ENCODE measurements at places on chromosomes 16 and 17. TPM values are rescaled to one million over a fixed set of nuclear protein-coding genes. Genes with fewer than 3 reads are reported as not detected.
A peak's percentile ranks its signal among the peaks of the same experiment; 100 is the strongest.

Gene NACA2
- total RNA-seq: not detected

Gene ADAD2
- total RNA-seq: not detected

Gene ALOXE3
- not detected for total RNA-seq

Gene NR1D1
- total RNA-seq: 20.1 TPM

DNA sequence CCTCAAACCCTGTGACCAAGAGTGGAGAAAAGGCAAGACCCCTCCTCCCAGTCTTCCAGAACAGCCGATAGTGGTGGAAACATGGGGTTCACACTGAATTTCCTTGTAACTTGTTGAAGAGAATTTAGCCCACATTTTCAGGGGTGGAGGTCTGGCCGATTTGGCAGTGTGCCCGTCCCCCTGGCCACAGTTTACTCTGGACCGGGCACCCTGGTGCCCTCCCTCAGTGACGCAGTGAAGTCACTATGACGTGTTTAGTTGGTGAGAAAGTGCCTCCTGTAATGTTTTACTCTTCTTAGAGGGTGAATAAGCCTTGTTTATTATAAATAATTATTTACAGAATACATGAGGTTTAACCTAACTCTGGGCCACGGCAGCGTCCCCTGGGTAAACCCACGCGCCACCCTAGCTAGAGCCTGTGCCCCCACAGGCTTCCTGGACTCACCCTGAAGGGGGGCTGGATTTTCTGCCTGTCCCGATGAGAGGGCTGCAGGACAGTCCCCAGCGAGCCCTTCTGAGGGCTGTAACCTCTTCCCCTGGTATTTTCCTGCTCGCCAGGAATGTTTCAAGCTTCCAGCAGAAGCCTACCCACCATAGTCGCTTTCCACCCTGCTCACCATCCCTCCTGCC lies 316.9 kb downstream of the SEC14L1 start:
- DNase-seq: no peak

- DNase-seq: no peak
Measured at GRCh38 chr16:60491273-60491672, 1545.0 kb downstream of the CDH8 start.

GRCh38 chr17:47244697-47245096 lies 8.9 kb upstream of the ITGB3 start:
- DNase-seq: no peak

DNA sequence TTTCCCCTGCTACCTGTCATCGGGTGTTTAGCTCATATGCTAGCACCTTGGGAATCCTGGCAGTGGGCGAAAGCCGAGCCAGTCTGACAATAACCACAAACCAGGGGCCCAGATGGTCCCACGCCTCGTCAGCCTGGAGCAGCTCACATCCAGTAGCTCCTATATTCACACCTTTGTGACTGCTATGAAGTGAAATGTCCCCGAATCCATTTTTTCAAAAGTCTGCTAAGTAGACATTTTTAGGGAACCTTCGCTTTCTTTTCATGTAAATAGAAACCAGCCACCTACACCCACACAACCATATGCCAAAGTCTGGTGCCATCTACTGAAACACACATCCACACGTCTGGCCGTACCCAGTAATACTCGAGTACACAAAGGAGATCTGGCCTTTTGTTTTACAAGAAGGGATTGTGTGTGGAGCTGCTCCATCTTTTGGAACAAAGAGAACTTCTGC lies 176.8 kb downstream of the SLC39A11 start:
- no peak for DNase-seq

- no peak for DNase-seq
Measured at GRCh38 chr17:75695830-75696271, 25.4 kb upstream of the ITGB4 start.

DNA sequence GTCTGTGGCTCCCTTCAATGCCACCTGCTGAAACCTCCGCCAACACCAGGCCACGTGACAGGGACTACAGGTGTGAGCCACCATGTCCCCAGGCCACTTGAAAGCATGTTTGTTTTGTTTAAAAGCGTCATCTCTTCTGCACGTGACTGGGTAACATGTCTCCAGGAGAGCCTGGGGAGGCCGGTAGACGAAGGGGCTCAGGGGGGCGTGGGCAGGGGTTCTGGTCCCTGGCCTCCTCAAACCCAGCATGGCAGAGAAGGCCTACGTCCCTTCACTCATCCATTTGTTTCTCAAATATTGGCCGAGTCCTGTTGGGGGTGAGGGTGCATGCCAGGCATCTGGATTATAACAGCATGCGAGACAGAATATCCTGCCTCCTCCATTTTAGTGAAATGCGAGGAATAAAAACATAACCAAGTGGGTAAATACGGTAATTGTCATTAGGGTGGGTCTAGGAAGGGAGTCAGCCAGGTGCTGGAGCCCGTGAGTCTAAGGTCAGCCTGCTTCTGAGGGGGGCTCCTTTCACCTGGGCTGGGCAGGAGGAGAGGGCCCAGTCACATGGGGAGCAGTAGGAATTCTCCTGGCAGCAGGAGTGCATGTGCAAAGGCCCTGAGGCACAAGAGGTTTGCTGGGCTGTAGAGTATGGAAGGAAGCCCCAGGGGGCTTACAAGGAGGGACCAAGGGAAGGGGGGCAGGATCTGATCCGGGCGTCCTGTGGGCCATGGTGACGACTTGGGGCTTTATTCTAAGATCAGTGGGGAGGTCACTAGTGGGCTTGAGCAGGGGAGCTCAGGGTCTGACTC lies 26.8 kb upstream of the CIBAR2 start:
- no peak for DNase-seq

DNA sequence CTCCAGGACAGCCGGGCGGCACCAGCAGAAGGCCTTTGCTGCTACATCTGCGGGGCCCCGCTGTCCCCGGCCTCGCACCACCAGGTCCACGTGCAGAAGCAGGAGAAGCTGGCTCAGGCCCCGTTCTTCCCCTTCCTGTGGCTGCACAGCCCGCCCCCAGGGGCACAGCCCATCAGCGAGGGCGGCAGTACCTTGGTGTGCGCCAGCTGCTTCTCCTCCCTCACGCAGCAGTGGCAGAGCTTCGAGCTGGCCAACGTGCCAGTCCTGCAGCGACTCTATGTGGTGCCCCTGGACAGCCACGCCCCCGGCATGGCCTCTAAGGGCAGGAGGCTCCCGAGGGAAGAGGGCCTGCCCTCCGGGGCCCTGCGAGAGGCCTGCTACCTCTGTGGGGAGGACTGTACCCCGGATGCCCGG lies 58.3 kb upstream of the CIBAR2 start:
- no peak for DNase-seq

- no peak for DNase-seq
Measured at GRCh38 chr16:50440991-50441390, 72.2 kb upstream of the BRD7 start.

GRCh38 chr16:82533189-82533588 lies 93.6 kb upstream of the CDH13 start:
- DNase-seq: no peak

- no peak for DNase-seq
Measured at GRCh38 chr17:39224778-39225307, 902 bp downstream of the STAC2 start.

- DNase-seq: no peak
Measured at GRCh38 chr16:82183004-82183397, 13.0 kb upstream of the MPHOSPH6 start.

GRCh38 chr16:68247400-68247799 lies 2.2 kb downstream of the PLA2G15 start:
- peak; percentile 64 for DNase-seq

GRCh38 chr16:56369202-56369601 lies 56.1 kb downstream of the AMFR start:
- no peak for DNase-seq

DNA sequence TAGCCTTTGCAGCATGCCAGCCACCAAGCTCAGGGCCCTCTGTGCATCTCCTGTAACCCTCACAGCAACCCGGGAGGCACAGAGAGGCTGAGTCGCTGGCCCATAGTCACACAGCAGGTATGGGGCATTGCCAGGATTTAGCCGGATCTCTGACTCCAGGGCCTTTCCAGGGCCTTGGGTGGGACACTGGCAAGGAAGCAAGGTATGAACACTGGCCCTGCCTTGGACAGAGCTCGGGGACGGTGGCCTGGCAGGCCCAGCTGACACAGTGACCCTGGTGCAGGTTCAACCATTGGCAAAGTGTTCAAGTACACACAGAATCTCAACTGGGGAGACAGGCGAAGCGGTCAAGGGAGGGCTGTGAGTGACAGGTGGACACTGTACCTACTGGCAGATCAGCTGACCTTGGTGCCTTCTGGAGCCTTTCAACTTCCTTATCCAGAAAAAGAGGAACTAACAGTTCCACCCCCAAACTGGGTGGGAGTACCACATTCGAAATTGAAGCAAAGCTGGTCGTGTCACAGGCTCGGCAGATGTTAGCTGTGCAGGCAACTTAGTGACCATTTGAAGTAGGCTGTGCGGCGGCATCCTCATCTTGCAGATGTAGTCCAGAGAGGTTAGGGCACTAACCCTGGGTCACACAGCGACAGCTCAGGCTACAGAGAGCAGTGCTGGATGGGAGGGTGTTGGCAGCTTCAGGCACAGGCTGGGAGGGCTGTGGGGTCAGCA lies 287.4 kb downstream of the SEC14L1 start:
- no peak for DNase-seq

- peak; percentile 18 for DNase-seq
Measured at GRCh38 chr16:68406458-68407152, 41.7 kb downstream of the SMPD3 start.

DNA sequence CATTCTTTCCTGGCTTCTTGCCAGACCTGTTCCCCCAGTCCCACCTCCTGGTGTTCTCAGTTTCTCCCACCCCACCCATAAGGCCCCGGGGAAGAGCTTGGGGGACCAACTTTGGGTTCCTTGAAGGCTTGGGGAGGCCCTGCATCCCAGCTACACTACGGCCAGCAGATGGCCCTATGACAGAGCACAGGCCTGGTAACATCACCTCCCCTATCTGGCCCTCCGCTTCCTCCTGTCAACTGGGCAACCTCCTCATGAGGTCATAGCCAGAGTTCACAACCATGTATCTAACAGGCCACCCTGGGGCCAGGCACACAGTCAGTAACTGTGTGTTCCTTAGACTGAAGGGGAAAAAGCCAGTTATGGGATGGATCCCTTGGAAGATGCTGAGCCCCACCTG lies 31.4 kb downstream of the MYO15A start:
- DNase-seq: no peak

GRCh38 chr17:62760059-62760944 lies 47.8 kb downstream of the MARCHF10 start:
- DNase-seq: no peak

- DNase-seq: no peak
Measured at GRCh38 chr17:8740486-8740885, 4.2 kb downstream of the CCDC42 start.

DNA sequence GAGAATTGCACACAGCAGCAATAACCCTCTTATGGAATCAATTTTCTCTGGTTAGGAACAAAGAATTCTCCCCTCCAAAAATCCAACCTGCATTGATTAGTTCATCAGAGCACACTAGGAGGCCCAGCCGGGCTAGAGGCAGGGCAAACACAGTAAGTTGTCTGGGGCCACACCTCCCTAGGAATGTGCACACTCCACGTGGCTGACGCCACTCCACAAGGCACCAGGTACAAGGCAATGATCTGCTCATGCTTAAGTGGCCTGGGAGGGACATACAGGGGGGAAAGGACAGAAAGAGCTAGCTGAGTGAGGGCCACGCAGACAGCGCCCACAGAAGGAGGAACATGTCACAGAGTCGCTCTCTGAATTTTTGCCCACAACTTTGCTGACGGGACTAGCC lies 107.6 kb downstream of the SLC39A11 start:
- peak; percentile 65 for DNase-seq

GRCh38 chr17:9368631-9369030 lies 207.0 kb downstream of the STX8 start:
- DNase-seq: no peak

GRCh38 chr16:57987441-57988177 lies 12.9 kb downstream of the ZNF319 start:
- peak; percentile 18 for DNase-seq

GRCh38 chr17:10447026-10447931 lies 22.1 kb downstream of the MYH4 start:
- no peak for DNase-seq

- DNase-seq: no peak
Measured at GRCh38 chr17:52505601-52506000, 347.1 kb upstream of the CA10 start.

- no peak for DNase-seq
Measured at GRCh38 chr16:74049027-74049426, 247.6 kb upstream of the PSMD7 start.

Measured in lower lobe of right lung (tissue), 2 donors.